ENCODE measurements at places on chromosomes 7 and 10.
A peak's percentile ranks its signal among the peaks of the same experiment; 100 is the strongest.

DNA sequence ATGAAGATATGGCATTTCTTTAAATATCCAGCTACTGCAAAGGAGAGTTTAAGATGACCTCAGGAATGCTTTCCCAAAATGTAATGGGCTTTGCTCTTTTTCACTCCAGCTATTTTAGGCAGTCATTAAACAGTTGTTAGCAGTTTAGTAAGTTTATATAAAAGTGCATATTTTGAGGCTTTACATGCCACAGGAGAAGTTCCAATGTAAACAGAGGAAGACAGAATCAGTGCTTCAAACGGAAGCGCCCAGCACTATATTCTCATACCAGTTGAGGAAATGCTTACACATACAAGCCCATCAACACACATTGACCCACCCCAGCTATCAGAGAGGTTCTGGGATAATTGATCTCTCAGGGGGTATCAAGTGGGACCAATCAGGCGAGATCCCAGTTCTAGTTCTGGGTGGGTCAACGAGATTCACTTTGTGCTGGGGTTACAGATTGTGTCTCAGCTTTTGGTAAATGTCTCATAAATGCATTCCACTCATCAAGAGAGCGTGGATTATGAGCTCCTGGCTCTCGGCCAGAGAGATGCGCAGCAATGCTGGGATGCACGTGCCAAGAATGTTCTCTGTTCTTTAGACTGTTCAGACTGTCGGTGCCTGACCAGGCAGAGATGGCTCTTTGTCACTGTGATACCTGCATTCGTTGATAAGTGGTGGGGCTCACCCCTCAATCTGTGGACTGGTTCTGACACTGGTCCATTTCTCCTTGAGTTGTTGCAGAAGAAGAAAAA is 55.0 kb downstream of the CACNB2 start:
- DNase-seq = peak; percentile 36

- DNase-seq = no peak
Observed at GRCh38 chr10:43760514-43760913, 111.8 kb upstream of the ZNF32 start.

DNA sequence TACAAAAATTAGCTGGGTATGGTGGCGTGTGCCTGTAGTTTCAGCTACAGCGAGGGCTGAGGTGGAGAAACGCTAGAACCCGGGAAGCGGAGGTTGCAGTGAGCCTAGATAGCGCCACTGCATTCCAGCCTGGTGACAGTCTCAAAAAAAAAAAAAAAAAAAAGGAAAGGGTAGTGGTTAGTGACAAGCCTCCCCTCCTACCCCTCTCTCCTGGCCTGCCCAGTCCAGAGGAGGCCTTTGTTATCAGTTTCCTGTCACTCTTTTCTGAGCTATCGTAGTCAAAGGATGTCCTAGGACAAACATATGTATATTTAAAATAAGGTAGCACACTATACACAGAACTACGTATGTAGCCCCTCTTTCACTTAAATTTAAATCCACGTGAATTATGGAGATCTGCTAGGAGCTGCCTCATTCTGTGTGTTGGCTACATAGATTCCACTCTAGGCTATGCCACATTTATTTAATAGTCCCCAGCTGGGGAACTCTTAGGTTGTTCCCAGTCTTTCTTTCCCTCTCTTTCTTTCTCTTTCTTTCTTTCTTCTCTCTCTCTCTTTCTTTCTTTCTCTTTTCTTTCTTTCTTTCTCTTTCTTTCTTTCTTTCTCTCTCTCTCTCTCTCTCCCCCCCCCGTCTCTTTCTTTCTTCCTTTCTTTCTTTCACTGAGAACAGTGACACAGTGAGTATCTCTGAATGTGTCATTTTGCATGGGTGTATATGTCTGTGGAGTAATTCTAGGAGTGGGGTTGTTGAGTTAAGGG is 3.9 kb downstream of the TSPAN15 start:
- no peak for DNase-seq

DNA sequence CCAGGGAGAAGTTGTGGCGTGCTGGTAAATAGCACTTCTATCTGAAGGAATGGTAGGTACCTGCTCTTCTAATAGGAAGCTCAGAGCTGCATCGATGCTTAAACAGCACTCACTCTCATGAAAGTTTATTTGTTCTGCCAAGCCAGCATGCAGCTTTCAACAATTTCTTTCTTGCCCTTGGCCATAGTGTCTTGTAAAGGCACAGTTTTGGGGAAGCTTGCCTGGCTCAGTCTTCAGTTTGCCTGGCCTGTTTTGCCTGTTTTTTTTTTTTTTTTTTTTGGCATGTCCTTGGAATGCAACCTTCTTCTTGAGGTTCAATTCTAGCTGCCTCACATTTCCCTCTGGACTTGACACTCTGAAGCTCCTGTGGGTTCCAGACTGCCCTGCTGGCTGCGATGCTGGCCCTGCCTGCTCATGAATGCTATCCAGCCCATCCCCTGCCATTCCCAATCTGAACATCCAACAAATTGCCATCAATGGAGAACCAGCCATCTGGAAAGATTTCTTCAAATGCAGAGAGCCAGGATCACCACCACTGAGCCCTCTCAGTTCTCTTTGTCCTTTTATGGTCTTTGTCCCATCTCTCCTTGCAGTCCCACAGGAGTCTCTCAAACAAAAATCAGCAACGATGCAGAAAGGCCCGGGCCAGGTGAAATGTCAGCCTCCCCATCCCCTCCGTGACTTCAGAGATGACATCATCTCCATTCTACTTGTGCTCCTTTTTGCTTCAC is 133.9 kb downstream of the ANLN start:
- no peak for DNase-seq

DNA sequence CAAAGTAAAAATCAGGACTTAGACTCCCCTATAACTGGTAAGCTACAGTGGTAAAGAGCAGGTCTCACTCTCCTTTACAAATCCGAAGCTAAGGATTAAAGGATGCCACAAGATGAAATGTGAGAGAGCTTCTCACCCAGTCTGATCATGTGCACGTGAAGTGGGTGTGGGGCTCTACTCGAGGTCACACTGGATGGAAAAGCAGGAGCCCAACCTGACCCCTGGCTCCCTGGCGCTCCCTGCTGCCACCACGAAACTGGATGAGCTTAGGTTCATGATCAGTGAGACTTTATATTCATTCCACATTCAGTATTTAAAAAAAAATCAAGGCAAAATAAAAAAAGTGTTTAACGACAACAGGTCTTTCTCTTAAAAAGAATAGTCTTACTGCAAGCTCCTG is 21.7 kb upstream of the FOXI2 start:
- no peak for DNase-seq

GRCh38 chr7:157520249-157520648 is 183.4 kb downstream of the DNAJB6 start:
- DNase-seq = no peak

DNA sequence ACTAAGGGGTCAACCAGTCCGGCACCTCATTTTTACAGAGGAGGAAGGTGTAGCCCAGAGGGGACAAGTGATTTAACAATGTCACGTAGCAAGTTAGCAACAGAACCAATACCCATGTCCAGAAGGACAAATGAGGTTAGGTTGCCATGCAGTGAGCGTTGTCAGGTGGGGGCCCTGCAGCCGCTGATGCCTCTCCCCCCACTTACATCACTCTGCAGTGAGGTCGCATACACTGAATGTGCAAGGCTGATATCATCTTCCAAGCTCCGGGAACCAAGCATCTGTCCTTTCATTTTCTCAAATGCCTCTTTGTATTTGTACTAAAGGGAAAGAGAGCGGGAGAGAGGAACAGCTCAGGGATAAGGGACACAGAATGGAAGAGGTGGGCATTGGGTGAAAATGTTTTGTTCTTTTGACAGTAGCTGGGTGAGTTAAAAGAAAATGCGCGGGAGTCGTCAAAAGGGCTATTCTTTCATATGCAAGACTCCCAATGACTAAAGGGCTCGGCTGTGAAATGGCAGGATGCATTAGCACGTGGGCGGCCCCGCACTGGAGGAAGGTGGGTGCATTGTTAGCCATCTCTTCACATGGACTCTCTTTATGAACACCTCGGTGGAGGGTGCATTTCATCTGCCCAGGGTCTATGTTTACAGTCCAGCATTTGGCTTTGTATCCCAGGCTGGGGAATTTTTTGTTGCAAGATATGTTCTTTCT is 49.7 kb downstream of the NRAP start:
- DNase-seq = no peak

GRCh38 chr10:125232841-125233240 is 72.5 kb upstream of the CTBP2 start:
- peak; percentile 28 for DNase-seq

- DNase-seq = no peak
Observed at GRCh38 chr7:153097511-153098201, 338.1 kb downstream of the ACTR3B start.

DNA sequence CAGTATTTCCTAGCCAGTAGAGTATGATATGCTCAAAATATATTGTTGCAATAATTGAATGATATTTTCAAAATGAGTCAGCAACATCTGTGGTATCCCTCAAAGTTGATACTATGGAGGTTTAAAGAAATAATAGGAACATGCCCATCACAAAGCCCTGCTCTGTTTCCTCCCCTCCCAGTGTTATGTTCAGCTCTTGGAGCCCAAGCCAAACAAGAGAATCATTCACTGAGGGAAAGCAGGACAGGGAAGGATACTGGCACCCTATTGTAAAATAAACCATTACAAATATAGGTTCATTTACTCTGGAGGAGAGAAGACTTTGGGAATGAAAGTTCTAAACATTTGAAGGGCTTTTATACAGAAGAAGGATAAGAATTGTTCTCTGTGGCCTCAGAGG is 37.6 kb downstream of the SORCS3 start:
- no peak for DNase-seq
